ENCODE measurements at places on chromosomes 3 and 15.
A peak's percentile ranks its signal among the peaks of the same experiment; 100 is the strongest.

DNA sequence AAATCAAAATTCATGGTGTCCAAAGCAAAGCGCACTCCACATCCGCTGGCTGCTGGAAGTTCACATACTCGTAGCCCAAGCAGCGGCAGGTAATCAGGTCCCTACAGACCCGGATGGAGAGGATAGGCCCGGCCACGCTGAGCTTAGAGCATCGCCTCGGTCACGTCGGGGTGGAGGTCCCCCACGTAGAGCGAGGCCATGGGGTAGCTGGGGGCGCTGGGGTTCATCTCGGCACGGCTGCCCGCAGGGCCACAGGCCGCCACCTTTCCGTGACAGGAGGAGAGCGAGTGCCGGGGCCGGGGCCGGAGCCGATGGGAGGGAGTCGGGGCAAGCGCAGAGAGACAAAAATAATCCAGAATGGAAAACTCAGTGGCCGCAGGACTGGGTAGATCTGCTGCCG lies 16.1 kb upstream of the STRIT1 start:
- DNase-seq = no peak
- no peaks in the 10 kb centered on the region for H3K27me3 ChIP-seq
- no peaks in the 10 kb centered on the region for H3K4me1 ChIP-seq
- no peak overlapping the region for H3K27ac ChIP-seq
- no peak overlapping the region for H3K4me3 ChIP-seq

DNA sequence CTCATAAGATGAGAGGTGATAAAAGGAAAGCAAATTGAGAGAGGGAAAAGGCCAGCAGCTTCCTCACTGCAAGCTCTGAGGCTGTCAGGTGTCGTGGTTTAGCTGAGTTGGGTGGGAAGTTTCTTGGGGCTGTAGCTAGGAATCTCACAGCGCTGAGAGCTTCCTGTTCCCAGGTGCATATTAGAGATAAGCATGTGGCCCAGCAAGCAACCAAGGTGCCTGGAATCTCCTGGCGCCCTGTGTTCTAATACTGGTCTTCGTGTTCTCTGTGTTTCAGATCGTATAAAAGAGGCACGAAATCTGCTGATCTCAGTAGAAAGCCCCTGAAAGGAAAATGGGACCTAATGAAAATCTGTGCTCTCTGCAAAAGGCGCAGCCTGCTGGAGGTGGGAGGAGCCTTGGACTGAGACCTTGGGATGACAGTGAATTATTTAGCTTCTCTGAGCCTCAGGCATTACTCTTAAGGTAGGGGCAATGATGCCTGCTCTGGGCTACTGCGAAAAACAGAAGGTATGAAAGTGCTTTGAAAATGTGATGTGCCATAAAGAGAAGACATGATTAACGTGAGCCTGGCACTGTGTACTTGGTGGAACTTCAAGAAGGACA lies 499.9 kb downstream of the TBL1XR1 start:
- no peak overlapping the region for H3K4me3 ChIP-seq
- no peaks in the 10 kb centered on the region for H3K27me3 ChIP-seq
- DNase-seq = no peak

- H3K27ac ChIP-seq = no peak overlapping the region
- no peaks in the 10 kb centered on the region for H3K4me1 ChIP-seq
- no peak overlapping the region for H3K4me3 ChIP-seq
- H3K36me3 ChIP-seq = no peaks in the 10 kb centered on the region
- no peak for DNase-seq
These were observed 18.6 kb upstream of the PRSS50 start for GRCh38 chr3:46736006-46736872.

DNA sequence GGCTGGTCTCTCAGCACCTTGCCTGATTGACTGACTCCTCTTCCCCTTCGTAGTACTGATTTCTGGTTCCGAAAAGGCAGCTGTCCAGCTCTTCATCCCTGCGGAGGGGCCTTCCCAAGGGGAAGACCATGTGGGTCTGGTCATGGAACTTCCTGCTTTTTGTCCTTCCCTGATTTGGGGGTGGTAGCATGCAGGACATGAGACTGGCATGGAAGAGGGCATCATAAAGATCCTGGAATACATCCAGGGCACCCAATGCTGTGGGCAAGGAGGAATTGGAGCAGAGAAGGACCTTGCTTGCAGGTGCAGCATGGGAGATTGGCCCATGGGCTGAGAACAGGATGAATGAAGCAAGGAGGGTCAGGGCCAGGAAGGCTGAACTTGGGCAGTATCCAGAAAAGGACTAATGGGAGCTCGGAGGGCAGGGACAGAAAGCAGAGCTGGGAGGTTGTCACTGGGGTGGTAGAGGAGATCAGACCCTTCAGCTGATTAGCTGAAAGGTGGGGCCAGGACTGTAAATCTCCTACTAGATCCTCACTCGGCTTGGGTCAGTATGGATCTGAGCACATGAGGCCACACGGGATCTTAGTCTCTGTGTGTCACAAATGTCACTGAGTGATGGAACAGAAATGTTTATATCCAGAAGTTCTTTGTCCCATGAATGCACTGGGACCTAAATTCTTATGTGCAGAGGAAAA lies 59.5 kb downstream of the AMOTL2 start:
- H3K4me1 ChIP-seq = peaks cover 3% of the 10 kb centered on the region
- no peaks in the 10 kb centered on the region for H3K36me3 ChIP-seq
- H3K4me3 ChIP-seq = no peak overlapping the region
- no peak for DNase-seq
- peaks cover 40% of the 10 kb centered on the region for H3K27me3 ChIP-seq

DNA sequence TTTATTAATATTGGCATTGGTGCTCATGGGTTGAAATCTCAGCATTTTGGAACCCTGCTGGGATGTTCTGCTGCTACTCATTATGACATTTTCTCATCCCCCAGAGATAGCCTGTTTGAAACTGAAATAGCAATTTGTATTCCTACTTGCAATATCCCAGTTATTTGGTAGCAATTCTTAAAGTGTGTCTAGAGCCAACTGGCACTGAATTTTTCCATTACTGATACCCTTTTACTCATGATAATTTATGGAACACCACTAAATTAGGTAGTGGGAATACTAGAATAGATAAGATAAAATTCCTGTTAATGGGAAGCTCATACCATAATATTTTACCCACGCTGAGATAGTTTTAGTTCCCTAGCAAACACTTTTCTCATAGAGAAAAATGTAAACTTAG lies 309.3 kb downstream of the SV2B start:
- H3K27ac ChIP-seq = no peak overlapping the region
- no peaks in the 10 kb centered on the region for H3K27me3 ChIP-seq
- DNase-seq = no peak
- H3K4me3 ChIP-seq = no peak overlapping the region

GRCh38 chr3:108437439-108437838 lies 73.0 kb downstream of the MYH15 start:
- H3K36me3 ChIP-seq = no peaks in the 10 kb centered on the region
- H3K27me3 ChIP-seq = no peaks in the 10 kb centered on the region
- no peak for DNase-seq
- no peak overlapping the region for H3K4me3 ChIP-seq
- no peaks in the 10 kb centered on the region for H3K4me1 ChIP-seq

DNA sequence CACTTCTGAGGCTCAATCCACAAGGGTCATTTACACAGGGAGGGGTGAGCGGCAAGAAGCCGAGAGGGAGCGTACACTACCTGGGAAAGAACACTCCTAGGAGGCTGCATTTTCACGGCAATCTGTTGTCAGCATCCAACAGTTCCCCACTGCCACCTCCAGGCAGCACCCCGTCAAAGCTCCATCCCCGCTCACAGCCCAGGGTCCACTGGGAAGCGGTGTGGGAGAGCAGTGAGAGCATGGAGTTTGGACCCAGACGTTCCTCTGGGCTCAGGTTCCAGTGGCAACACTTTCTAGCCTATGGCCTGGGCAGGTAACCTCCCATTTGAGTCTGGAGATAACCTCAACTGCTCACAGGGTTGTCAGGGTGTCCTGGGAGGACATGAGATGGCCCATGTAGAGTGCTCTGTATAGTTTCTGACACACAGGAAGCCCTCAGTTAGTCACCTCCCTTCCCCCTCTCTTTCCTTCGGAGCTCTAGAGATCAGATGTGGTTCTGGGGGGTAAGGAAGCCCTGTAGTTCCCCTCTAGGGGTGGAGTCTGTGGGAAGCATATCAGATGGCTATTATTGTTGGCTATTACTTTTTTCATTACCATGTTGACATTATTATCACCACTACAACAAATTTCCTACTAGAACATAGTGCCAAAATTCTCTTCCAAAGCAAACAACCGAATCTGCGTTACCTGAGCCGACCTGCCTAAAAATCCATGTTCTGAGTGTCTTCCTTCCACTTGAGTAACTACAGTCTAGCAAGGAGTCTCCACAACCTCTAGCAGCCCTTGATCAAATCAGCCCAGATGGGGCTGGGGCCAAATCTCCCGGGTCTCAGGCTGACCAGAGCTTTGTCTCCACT lies 29.1 kb downstream of the RUVBL1 start:
- DNase-seq = no peak
- H3K36me3 ChIP-seq = peaks cover 45% of the 10 kb centered on the region
- H3K27me3 ChIP-seq = no peaks in the 10 kb centered on the region
- H3K4me1 ChIP-seq = peaks cover 10% of the 10 kb centered on the region

- H3K27ac ChIP-seq = peak overlapping the region; percentile 86
- H3K27me3 ChIP-seq = no peaks in the 10 kb centered on the region
- H3K36me3 ChIP-seq = peaks cover 84% of the 10 kb centered on the region
- DNase-seq = no peak
- no peak overlapping the region for H3K4me3 ChIP-seq
These were observed 52.0 kb downstream of the OXNAD1 start for GRCh38 chr3:16316847-16317560.

DNA sequence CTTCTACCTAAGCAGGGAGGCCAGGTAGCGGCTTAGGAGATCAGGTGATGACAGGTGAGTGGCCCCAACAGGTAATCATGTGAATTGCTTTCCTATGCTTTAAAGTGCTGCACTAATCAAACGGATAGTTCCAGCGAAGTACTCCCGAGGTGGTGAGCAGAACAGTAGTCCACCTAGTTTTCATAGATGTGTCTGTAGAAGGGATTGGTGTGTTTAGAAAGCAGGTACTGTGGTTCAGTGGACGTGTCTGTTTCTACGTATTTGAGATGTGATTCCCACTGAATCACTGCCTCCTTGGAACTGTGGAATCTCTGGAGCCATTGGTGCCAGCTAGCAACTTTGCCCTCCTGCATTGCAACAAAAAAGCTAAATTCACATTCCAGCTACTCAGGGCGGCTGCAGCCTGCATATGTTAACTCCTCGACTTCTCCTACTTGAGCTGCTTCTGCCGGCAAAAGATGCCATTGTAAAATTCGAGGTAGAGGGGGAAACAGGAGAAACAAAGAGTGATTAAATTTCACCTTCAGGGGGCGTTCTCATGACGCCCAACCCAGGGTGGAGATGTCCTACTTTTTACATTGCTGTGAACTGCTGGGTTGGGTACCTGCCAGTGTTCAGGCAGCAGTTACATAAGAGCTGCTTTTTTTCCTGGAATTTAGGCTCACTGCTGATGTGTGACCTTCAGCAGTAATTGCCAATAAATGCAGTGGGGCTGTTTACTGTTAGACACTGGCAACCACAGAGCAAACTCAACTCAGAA lies 227.3 kb downstream of the ITPR1 start:
- peaks cover 29% of the 10 kb centered on the region for H3K36me3 ChIP-seq
- DNase-seq = no peak
- no peaks in the 10 kb centered on the region for H3K27me3 ChIP-seq

- no peak overlapping the region for H3K27ac ChIP-seq
- H3K27me3 ChIP-seq = peaks cover 4% of the 10 kb centered on the region
- no peak overlapping the region for H3K4me3 ChIP-seq
- H3K36me3 ChIP-seq = no peaks in the 10 kb centered on the region
- DNase-seq = no peak
These were observed 114.7 kb upstream of the SLC24A5 start for GRCh38 chr15:48006031-48006511.

GRCh38 chr3:172444821-172445220 lies 3.4 kb downstream of the GHSR start:
- H3K4me1 ChIP-seq = peaks cover 23% of the 10 kb centered on the region
- no peak for DNase-seq
- no peak overlapping the region for H3K27ac ChIP-seq
- H3K4me3 ChIP-seq = no peak overlapping the region
- H3K36me3 ChIP-seq = no peaks in the 10 kb centered on the region

GRCh38 chr3:32686713-32687112 lies 1.7 kb downstream of the CNOT10 start:
- DNase-seq = no peak
- no peaks in the 10 kb centered on the region for H3K27me3 ChIP-seq
- H3K36me3 ChIP-seq = peaks cover 17% of the 10 kb centered on the region
- peak overlapping the region; percentile 93 for H3K4me3 ChIP-seq

DNA sequence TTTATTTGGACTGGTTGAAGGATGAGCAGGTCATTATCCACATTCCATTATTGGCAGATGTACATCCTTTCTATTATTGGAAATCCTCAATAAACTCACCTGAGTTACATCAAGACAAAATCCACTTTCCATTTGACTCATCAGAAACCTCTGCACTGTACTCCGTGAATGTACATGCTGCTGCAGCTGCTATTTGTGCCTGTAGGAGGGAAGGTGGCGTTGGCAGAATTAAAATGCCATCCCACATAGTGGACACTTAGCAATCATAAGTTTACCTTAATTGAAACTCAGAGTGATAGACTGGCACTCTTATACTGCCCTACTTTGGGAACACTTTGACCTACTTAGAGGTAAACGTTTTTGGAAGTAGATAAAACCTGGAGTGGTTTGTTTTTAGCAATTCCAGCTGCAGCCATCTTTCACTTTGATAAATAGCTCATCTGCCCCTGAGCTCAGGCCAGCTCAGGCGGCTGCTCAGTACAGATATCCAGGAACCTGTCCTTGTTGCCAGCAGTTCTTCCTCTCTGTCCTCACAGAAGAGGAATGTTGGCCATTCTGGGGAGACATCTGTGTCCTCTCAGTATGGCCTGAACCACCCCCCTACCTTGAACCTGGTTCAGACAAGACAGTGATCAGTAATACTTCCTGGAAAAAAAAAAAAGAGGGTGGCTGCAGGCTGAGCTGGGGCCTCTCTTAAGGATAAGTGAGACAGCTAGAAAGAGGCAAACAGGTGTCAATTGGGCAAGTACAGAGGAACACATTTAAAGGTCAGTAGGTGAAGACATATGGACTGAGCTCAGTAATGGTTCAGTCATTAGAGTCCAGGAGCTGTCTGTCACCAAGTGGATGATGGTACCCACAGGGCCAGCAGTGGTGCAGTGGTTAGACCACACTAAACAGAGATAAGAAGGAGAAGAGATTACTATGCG lies 153.4 kb upstream of the UMPS start:
- no peak overlapping the region for H3K27ac ChIP-seq
- peaks cover 4% of the 10 kb centered on the region for H3K4me1 ChIP-seq
- H3K27me3 ChIP-seq = no peaks in the 10 kb centered on the region
- DNase-seq = no peak
- H3K4me3 ChIP-seq = no peak overlapping the region

DNA sequence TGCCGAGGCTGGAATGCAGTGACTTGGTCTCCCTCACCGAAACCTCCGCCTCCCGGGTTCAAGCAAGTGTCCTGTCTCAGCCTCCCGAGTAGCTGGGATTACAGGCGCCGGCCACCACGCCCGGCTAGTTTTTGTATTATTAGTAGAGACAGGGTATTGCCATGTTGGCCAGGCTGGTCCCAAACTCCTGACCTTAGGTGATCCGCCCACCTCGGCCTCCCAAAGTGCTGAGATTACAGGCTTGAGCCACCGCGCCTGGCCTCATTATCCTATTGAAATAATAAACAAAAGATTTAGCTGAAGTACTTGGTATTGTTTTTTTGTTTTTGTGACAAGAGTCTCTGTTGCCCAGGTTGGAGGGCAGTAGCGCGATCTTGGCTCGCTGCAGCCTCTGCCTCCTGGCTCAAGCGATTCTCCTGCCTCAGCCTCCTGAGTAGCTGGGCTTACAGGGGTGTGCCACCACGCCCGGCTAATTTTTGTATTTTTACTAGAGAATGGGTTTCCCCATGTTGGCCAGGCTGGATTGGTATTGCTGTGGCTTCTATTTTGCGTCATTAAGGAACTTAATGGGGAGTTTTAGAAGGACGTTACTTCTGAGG lies 1.5 kb downstream of the RPL35A start:
- H3K27me3 ChIP-seq = no peaks in the 10 kb centered on the region
- H3K36me3 ChIP-seq = peaks cover 64% of the 10 kb centered on the region
- peaks cover 51% of the 10 kb centered on the region for H3K4me1 ChIP-seq
- peak overlapping the region; percentile 97 for H3K4me3 ChIP-seq
- peak overlapping the region; percentile 100 for H3K27ac ChIP-seq
- no peak for DNase-seq

Measured in activated naive CD8-positive, alpha-beta T cell treated with anti-CD3 and anti-CD28 coated beads, Interleukin-2, amount 50 U/mL, for 24 hours (primary cell).